ENCODE measurements at places on chromosomes 16 and 17.

GRCh38 chr17:56694825-56695224, 101.3 kb downstream of the NOG start:
- DNase-seq: no peak

DNA sequence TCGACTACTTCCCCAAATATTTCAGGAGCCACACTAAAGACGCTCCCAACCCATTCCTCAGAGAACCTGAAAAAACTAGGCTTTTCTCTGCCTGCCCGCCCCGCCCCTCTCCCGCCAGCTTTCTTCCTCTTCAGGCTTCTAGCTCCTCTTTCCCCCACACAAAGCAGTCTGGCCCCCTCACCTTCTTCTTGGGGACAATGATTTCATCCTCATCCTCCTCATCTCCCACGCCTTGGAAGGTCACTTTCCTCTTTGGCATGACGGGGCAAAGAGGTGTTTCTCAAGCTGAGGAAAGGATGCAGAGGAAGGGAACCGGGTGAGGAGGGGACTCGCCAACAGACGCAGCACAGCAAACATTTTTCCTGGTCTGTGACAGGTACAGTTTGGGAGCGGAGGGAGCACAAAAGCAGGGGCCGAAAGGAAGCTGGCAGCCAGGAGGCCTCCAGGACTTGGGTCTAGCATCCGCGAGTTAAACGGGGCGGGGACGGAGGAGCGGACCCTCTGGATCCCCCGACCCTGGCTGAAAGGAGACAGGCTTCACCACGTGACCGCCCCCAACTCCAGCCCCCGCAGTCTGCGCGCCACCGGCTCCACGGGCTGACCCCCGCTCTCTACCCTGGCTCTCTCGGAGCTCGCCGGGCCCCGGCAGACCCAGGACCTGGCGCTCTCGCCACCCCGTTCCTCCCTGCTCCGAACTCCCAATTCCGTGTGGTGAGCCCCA, 525 bp downstream of the CD2BP2 start:
- DNase-seq: peak; percentile 19

DNA sequence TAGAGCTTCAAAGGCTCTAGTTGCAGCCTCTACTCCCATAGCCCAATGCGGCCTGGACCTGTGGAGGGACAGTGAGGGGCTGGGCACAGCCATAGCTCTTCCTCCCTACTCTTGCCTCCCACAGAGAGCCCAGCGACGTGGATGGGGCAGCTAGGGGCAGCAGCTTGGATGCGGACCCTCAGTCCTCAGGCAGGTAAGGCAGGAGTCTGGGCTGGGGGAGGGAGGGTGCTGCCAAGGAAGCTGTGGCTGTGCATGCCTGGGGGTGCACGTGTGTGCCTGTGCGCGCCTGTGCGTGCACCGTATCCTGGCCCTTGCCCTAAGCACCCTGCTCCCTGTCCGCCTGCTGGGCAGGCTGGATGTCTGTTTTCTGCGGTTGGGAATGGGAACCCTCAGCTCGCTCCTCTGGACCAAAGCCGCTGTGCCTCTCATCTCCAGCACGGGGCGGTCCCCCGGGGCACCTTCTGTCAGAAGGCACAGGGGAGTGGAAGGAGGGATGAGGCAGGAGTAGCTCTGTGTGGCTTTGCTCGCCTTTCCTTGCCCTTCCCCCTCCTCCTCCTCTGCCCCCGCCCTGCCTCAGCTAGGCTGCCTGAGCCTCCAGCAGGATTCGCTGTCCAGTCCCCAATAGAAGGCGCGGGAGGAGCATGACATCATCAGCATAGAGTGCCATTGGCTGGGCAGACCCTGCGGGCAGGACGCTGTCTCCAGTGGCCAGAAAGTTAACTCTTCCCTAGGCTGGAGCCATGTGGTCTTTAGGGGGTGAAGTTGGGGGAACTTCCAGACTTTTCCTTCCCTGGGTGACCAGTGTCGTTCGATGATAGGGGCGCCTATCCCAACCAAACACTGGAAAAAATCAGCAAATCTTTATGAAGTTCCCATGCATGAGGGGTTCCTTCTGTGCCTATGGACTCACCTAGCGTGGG, 797 bp downstream of the PRCD start:
- DNase-seq: peak; percentile 98

- DNase-seq: no peak
These were observed 39.2 kb downstream of the BRD7 start for GRCh38 chr16:50329446-50330189.

GRCh38 chr17:63622574-63623390, 565 bp downstream of the MAP3K3 start:
- DNase-seq: peak; percentile 50

GRCh38 chr16:58866935-58867334, 132.8 kb upstream of the GOT2 start:
- DNase-seq: no peak

- no peak for DNase-seq
These were observed 20.8 kb upstream of the PLLP start for GRCh38 chr16:57305159-57305811.

DNA sequence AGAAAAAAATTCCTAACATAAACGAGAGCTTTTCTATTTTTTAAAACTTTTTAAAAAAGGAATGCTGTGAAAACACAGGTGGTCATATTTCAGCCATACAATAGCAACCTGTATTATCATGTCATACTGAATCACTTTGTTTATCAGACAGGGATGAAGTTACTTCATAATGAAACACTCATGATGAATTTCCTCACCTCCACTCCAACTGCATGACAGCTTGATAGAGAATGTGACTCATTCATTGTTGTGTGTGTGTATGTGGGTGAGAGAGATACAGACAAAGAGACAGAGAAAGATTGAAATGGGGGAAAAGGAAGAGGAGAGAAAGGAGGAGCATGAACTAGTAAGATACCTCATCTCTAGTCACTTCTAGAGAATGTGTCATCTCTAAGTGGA, 109.0 kb downstream of the SYCE1L start:
- DNase-seq: peak; percentile 72
